A549 treated with AZD2906 at 1 μM for 4 hours (cell line): ENCODE measurements at places on chromosomes 12 and 14. TPM values are rescaled to one million over a fixed set of nuclear protein-coding genes. Genes with fewer than 3 reads are reported as not detected.

Gene GPRC5A
- 201 to 268 TPM (median 236 TPM) in 5 replicates for total RNA-seq

Gene GRIP1
- total RNA-seq: 2.9 to 6.4 TPM (median 3.6 TPM) in 5 replicates

Gene ADAMTS20
- not detected in 5 replicates for total RNA-seq

Gene DHRS2
- total RNA-seq: 5.8 to 7.6 TPM (median 5.9 TPM) in 5 replicates

Gene ZDHHC22
- 0.19 to 0.29 TPM (median 0.24 TPM) in 5 replicates for total RNA-seq

Gene MYO1H
- not detected in 5 replicates for total RNA-seq

Gene GEMIN2
- total RNA-seq: 21.1 to 36.9 TPM (median 22.3 TPM) in 5 replicates

Gene GRIN2B
- total RNA-seq: 3.0 to 4.9 TPM (median 4.2 TPM) in 5 replicates

Gene IGF1
- total RNA-seq: not detected in 5 replicates

Gene SLC5A8
- not detected in 5 replicates for total RNA-seq

Gene RNFT2
- 1.5 to 2.7 TPM (median 2.0 TPM) in 5 replicates for total RNA-seq

Gene KRT85
- 0.05 to 0.10 TPM in 2 of 5 replicates, not detected in the others for total RNA-seq

Gene RERGL
- total RNA-seq: not detected in 5 replicates

Gene PLEKHH1
- total RNA-seq: 2.2 to 3.8 TPM (median 3.1 TPM) in 5 replicates

Gene NDRG2
- 2.5 to 3.8 TPM (median 2.6 TPM) in 5 replicates for total RNA-seq

Gene IPO8
- total RNA-seq: 13.5 to 21.9 TPM (median 17.1 TPM) in 5 replicates

Gene PA2G4
- 263 to 349 TPM (median 284 TPM) in 5 replicates for total RNA-seq

Gene TPH2
- total RNA-seq: not detected in 5 replicates

Gene HOXC10
- total RNA-seq: 2.2 to 3.3 TPM (median 3.0 TPM) in 5 replicates

Gene FOXM1
- total RNA-seq: 86.1 to 93.2 TPM (median 90.9 TPM) in 5 replicates

Gene ASPG
- 0.03 to 0.15 TPM (median 0.08 TPM) in 4 of 5 replicates, not detected in the other for total RNA-seq

Gene ARPC3
- total RNA-seq: 433 to 773 TPM (median 446 TPM) in 5 replicates

Gene TAS2R9
- not detected in 5 replicates for total RNA-seq

Gene SVOP
- not detected in 5 replicates for total RNA-seq

Gene SDR9C7
- 0.03 to 0.08 TPM (median 0.05 TPM) in 4 of 5 replicates, not detected in the other for total RNA-seq
